ENCODE measurements at places on chromosomes 4 and X. TPM values are rescaled to one million over a fixed set of nuclear protein-coding genes. Genes with fewer than 3 reads are reported as not detected.

The MORC4 gene
- polyA plus RNA-seq = 37.1 TPM

The SPOCK3 gene
- 1.1 TPM for polyA plus RNA-seq

The SERTM2 gene
- polyA plus RNA-seq = 1.3 TPM

The CT45A9 gene
- polyA plus RNA-seq = not detected

The ZFYVE28 gene
- 1.9 TPM for polyA plus RNA-seq

The TGIF2LX gene
- not detected for polyA plus RNA-seq

The SGMS2 gene
- 10.1 TPM for polyA plus RNA-seq

The MBNL3 gene
- polyA plus RNA-seq = not detected

The IQSEC2 gene
- polyA plus RNA-seq = 20.8 TPM

GRCh38 chrX:152813206-152813605 is 17.4 kb downstream of the CETN2 start:
- DNase-seq = no peak

- DNase-seq = no peak
Observed at GRCh38 chrX:120499301-120500072, 30.4 kb upstream of the LAMP2 start.

DNA sequence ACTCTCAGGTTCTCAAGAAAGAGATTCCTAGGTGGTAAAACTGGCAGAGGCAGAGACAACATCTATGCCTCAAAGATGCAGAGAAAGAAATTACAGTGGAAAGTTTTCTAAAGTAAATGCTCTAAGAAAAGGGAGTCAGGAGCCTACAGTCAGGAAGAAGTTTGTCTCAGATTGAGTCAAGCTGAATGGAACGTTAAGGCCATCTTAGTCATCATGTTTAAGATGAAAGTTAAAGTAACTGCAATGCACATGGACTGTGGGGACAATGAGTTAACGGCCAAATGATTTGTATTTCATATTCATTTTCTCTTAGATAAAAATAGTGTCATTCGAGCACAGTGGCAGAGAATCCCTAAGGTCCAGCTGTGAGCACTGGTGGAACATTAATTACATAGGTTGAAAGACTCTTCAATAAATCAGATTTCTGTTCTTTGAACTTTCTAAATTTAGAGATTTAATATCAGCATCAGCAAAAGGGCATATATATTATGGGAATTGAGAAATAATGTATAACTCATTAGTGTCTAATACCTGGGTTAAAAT is 384.6 kb downstream of the DTHD1 start:
- DNase-seq = no peak

GRCh38 chr4:3420606-3420955 is 21.2 kb upstream of the HGFAC start:
- no peak for DNase-seq

- DNase-seq = no peak
Observed at GRCh38 chr4:111957116-111957515, 188.1 kb upstream of the FAM241A start.

- DNase-seq = no peak
Observed at GRCh38 chrX:25344161-25344936, 328.6 kb upstream of the ARX start.

- peak; percentile 45 for DNase-seq
Observed at GRCh38 chrX:17046478-17047097, 100.1 kb downstream of the REPS2 start.

GRCh38 chrX:16144420-16144819 is 21.1 kb downstream of the GRPR start:
- no peak for DNase-seq

GRCh38 chr4:1050486-1051213 is 39.2 kb downstream of the FGFRL1 start:
- DNase-seq = no peak

DNA sequence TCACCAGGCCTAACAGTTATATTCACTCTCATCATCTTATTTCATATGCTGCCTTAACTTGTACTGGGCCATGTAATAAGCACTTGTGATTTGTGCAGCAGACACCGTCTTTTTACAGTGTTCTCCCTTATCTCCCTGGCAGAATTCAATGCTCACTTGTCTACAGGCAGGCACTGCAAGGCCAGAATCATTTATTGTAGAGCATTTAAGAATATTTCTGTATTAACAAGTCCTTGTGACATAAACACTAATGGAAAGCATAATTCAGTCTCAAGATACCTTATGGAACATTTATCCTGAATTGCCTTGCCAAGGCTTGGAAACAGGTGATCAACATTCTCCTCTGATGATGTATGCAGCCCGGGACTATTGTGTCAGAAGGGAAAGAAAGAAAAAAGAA is 808.9 kb downstream of the STPG2 start:
- DNase-seq = no peak

GRCh38 chr4:55928846-55929245 is 19.9 kb upstream of the CEP135 start:
- DNase-seq = no peak

GRCh38 chr4:89788206-89789072 is 48.5 kb downstream of the SNCA start:
- DNase-seq = no peak

- DNase-seq = no peak
Observed at GRCh38 chr4:12679217-12679616, 804.9 kb downstream of the RAB28 start.

DNA sequence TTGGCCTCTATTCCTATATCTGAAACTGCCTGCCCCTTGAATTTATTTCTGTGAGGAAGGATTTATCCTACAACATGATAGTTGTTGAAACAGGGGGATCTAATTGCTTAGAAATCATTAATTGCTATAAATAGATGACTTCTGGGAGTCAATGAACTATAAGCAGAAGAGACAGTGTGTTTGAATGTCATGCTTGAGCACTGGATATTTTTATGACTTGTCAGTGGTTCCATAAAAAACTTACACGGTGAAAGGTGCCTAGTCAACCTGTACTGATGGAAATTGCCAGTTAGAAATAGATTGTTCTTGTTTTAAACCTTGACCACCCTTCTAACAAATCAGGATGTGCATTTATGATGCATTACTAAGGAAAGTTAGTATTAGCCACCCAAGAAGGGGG is 306.9 kb upstream of the PPARGC1A start:
- no peak for DNase-seq

DNA sequence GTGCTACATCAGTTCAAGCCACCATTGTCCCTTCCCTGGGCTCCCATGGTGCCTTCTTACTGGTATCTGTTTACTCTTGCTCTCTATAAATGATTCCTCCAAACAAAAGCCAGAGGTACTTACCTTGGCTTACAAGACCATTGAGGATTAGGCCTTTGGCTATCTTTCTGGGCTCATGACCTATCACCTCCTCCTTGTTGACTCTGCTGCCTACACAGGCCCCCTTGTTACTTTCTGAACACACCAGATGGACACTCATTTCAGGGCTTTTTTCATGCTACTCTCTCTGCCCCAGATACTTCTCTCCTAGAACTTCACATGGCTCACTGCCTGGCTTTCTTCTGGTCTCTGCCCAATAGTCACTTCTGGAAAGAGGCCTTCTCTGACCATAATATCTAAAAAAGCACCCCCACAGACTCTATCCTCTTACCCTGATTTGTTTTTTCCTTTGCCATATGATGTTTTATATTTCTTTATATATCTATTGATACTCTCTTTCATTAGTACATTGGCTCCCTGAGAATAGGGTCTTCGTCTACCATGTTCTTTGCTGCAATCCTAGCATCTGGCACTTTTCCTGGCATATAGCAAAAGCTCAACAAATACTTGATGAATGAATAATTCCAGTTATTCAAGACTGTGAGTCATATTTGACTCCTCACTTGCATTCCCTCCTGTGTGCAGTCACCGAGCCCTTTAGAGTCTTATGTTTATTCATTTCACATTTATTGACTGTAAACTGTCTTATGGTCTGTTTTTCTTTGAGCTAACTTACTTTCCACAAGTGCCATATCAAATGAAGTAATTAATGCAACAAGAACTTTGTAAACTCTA is 27.1 kb upstream of the TAPT1 start:
- no peak for DNase-seq
